HEK293T (cell line): ENCODE measurements at places on chromosomes 1 and 21.
A peak's percentile ranks its signal among the peaks of the same experiment; 100 is the strongest.

DNA sequence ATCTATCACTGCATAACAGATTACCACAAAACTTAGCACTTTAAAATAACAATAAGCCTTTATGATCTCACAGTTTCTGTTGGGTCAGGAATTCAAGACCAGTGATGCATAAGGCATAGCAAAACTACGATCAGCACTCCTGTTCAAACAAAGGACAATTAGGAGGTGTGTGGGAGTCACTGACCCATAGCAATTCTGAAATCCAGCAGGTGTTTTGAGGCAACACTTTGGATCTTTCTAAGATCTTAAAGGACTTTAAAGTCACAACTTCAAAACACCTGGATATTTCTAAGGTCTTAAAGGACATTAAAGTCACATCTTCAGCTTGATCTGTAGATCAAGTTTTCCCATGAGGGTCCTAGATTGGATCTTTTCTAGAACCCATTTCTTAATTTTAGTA lies 35.3 kb downstream of the AKT3 start:
- DNase-seq = no peak

- DNase-seq = no peak
These were observed 27.6 kb downstream of the IL10RB start for GRCh38 chr21:33293811-33294216.

GRCh38 chr1:15884477-15884876 lies 37.0 kb downstream of the SPEN start:
- DNase-seq = no peak

GRCh38 chr1:12610305-12610935 lies 7.6 kb downstream of the DHRS3 start:
- DNase-seq = no peak

DNA sequence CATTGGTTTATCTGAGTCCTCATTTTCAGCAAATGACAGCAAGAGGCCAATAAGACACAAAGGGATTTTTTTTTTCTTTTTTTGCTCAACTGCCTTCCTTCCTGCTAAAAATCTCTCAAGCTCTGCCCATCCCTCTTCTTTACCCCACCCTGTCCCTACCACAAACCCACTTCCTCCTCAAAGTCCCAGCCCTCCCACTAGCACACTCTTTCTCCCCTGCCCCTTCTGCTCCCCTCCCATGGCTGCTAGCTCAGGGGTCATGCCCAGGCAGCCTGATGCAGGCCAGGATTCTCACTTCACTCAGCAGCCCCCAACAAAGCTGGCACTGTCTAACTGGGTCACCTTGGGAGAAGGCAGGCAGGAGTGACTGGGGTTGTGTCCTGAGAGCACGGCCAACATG lies 28.8 kb upstream of the PPP2R5A start:
- DNase-seq = no peak

DNA sequence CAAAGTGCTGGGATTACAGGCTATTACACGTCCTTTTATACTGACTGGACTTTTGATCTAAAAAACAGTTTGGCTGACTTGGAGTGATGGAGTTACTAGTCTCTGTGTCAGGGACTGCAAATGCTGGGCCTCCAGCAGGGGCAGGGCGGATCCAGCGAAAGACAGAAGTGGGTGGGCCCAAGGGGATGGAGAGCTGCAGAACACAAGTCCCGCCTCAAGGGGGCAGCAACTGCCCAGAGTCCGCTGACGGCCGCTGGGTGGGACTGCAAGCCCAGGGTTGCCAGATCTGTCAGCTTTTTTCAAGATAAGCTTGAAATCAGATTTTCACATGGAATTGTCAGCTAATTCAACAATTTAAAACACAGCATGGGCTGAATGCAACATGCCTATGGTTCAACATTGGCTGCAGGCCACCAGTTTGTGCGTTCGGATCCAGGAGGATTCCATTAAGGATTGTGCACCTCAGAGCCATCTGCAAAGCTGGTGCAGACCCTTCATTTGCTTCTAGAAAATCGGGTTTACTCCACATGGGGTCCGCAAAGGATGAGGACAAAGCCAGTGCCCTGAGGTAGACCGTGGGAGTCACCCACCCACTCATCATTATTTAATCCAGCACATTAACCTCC lies 10.7 kb downstream of the STMN1 start:
- peak; percentile 94 for DNase-seq

GRCh38 chr21:33020558-33021100 lies 5.1 kb upstream of the OLIG2 start:
- no peak for DNase-seq

GRCh38 chr21:44462834-44463200 lies 7.5 kb downstream of the LRRC3 start:
- no peak for DNase-seq

DNA sequence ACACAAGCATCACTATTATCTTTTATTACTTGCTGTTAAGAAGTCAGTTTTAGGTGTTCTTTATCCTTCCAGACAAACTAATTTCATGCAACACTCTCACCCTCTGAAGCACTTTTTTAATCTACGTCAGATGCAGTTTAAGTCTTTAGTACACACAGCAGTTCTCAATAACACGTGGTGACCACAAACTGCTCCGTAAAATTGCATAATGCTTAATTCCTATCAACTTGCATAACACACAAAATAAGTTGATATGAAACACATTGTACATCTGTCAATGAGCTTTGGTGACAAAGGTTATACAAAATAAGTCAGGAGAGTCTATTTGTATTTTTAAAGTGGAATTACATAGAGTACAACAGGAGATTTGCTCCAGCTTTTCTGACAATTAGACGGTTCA lies 140.9 kb upstream of the ETS2 start:
- DNase-seq = no peak

DNA sequence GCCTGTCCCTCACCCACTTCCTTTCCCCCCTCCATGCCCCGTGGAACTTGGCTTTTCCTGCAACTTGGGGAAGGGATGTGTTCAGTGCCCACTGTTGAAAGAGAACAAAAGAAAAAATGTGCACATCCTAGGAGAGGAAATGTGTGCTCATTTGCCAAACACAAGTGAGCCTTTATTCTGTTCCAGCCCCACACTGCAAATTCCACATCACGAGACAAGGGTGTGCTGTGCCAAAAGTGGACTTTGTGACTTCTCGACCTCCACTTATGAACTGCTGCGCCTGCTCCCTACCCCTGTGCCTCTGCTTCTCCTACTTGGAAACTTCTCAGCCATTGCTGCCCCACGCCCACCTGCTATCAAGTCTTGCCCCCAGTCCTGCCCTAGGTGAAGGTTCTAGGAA lies 97.0 kb upstream of the GRIK3 start:
- no peak for DNase-seq

DNA sequence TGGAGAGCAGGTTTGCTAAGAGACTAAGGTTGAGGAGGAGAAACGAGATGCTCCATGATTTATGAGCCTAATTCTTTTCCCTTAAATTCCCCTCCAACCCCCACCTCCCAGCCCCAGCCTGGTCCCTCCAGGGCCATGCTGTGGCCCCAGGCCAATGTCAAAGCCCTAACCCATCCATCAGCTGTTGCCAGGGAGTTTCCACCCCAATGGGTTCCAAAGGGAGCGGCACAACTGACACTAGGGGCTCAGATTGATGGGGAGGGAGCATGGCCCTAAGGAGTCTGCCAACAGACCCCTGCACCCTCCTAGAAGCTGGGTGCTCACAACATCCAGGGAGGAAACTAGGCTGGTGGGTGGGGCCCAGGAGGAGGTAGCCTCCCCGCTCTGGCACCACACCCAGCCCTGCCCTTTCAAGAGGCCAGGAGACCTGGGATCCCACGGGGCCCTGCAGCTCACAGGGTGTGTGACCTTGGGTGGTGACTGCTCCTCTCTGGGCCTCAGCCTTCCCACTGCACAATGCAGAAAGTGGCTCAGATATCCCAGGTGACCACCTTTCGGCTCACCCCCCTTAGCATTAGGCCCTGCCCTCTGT lies 12.9 kb downstream of the AHDC1 start:
- no peak for DNase-seq

DNA sequence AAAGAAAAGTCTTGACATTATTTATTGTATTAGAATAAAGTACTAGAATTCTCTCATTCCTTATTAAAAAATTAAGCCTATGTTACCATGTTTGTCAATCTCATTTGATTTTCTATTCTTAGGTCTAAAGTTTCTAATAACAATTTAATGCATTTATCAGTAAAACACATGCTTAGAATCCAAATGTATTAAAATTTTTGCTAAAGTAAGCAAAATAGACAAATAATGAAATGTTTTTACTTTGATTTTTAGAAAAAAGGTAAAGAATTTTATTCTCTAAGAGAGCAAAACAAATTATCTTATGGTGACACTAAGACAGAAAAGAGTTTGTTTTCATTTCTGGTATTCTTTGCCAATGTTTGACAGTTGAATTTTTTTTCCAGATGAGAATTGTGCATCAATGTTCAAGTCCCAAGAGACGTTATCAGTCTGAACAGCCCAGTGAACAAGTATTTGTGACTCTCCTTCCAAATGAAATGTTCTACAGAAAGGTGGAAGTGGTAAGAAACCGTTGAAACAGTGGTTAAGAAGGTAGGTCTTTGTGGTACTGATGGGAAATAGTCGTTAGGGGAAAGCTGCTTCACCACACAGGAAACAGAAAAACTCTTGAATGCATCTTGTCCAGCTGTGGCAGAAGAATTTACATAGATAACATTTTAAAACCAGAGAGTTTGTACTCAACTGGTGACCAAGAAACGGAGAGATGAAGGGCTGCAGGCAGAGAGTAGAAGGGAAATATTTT lies 402.5 kb downstream of the PTPRC start:
- no peak for DNase-seq

DNA sequence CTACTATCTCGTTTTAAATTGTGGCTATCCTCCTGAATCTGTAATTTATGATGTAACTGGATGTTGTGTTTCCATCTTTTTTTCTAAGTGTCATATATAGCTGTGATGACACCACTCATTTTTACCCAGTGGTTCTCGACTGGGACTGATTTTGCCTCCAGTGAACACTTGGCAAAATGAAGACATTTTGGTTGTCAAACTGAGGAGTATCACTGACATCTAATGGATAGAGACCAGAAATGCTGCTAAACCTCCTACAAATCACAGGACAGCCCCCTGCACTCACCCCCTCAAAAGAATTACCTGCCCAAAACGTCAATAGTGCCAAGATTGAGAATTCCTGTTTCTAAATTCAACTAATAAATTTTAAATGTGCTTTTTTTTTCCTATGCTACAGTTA lies 1.9 kb downstream of the TRMT13 start:
- DNase-seq = no peak

- no peak for DNase-seq
These were observed 48.0 kb upstream of the SSX2IP start for GRCh38 chr1:84738237-84738636.

GRCh38 chr1:246820666-246821065 lies 96.5 kb downstream of the SCCPDH start:
- DNase-seq = no peak

- DNase-seq = no peak
These were observed 182.5 kb upstream of the SGIP1 start for GRCh38 chr1:66351478-66351877.

GRCh38 chr1:9361630-9362260 lies 69.1 kb downstream of the SPSB1 start:
- no peak for DNase-seq

DNA sequence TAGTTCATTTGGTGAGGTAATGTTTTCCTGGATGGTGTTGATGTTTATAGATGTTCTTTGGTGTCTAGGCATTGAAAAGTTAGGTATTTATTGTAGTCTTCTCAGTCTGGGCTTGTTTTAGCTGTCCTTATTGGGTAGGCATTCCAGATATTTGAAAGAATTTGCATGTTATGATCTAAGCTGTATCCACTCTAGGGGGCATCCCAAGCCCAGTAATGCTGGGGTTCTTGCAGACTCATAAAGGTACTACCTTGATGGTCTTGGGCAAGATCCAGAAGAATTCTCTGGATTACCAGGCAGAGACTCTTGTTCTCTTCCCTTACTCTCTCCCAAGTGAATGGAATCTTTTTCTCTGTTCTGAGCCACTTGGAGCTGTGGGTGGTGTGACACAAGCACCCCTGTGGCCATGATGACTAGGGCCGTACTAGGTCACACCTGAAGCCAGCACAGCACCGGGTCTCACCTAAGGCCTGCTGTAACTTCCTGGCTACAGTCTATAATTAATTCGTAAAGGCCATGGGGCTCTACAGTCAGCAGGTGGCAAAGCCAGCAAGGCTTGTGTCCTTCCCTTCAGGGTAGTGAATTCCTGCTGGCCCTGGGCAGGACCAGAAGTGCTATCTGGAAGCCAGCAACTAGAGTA lies 74.8 kb upstream of the PDE4B start:
- no peak for DNase-seq

DNA sequence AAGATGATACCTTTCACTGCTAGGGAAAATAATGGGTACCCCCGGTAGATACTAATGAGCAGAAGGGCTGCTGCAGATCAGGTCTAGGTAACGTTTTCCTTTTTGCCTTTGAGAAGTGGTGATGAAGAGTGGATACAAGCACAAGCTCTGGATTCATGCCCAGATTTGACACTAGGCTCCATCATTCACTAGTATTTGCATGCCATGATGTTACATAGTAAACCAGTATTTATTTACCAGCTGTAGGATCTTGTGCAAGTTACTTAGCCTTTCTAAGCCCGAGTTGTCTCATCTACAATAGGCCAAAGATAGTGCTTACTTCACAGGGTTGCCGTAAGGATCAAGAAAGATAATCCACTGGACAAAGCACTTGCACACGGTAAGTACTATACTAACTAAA lies 14.2 kb downstream of the PTPN14 start:
- no peak for DNase-seq

DNA sequence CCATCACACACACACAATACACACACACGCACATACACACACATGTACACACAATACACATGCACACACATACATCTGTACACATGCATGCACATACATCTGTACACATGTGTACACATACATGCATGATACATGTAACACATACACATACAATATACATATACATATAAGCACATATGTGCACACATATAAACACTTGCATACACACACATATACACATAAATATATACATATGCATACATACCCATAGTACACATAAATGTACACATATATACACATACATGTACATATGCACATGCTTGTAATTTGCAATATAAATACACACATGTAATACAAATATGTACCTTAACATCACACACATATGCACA lies 282.6 kb upstream of the VAMP3 start:
- DNase-seq = no peak

DNA sequence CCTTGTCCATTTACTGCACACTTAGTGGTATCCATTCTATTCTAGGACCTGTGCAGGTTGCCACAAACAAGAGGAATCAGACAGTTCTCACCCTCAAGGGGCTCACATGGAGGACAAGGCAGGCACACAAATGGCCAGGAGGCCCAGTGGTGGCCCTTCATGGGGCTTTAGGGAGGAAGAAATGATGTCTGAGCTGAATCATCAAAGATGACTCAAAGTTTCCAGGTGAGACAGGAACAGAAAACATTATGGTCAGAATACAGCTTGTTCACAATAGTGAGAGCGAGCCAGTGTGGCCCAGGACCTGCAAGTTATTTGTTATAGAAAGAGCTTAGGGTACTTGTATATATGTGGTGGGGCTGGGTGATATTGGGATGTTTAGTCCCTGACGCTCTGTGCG lies 26.4 kb downstream of the SHISAL2A start:
- no peak for DNase-seq

GRCh38 chr1:60359431-60359830 lies 285.9 kb upstream of the C1orf87 start:
- no peak for DNase-seq

GRCh38 chr21:29332461-29333362 lies 34.0 kb downstream of the BACH1 start:
- no peak for DNase-seq

- no peak for DNase-seq
These were observed 17.5 kb upstream of the IGFN1 start for GRCh38 chr1:201172999-201173610.

- no peak for DNase-seq
These were observed 8.0 kb upstream of the PDE9A start for GRCh38 chr21:42645211-42646075.

GRCh38 chr1:200410566-200410878 lies 686 bp upstream of the ZNF281 start:
- DNase-seq = no peak
